M059J (cell line): ENCODE measurements at places on chromosomes 4 and X. TPM values are rescaled to one million over a fixed set of nuclear protein-coding genes. Genes with fewer than 3 reads are reported as not detected.
A peak's percentile ranks its signal among the peaks of the same experiment; 100 is the strongest.

GRXCR1 gene
- total RNA-seq = not detected in 2 replicates

TCEANC gene
- total RNA-seq = 1.4 and 5.1 TPM in 2 replicates

LUZP4 gene
- not detected in 2 replicates for total RNA-seq

SRPX gene
- 39.0 and 45.2 TPM in 2 replicates for total RNA-seq

C1QTNF7 gene
- total RNA-seq = not detected in 2 replicates

ARHGAP6 gene
- 0.27 and 0.44 TPM in 2 replicates for total RNA-seq

NUDT6 gene
- 9.7 and 11.0 TPM in 2 replicates for total RNA-seq

GC gene
- total RNA-seq = not detected in 2 replicates

CLGN gene
- total RNA-seq = 3.8 and 7.4 TPM in 2 replicates

PHEX gene
- 0.12 and 0.37 TPM in 2 replicates for total RNA-seq

ZNF732 gene
- total RNA-seq = not detected in 2 replicates

FHIP1A gene
- total RNA-seq = 3.6 and 5.7 TPM in 2 replicates

MTNR1A gene
- total RNA-seq = not detected in 2 replicates

PHKA1 gene
- 0.12 and 0.20 TPM in 2 replicates for total RNA-seq

PORCN gene
- total RNA-seq = 23.1 and 25.4 TPM in 2 replicates

ZDHHC15 gene
- total RNA-seq = 0.02 TPM in 1 of 2 replicates, not detected in the other

DNA sequence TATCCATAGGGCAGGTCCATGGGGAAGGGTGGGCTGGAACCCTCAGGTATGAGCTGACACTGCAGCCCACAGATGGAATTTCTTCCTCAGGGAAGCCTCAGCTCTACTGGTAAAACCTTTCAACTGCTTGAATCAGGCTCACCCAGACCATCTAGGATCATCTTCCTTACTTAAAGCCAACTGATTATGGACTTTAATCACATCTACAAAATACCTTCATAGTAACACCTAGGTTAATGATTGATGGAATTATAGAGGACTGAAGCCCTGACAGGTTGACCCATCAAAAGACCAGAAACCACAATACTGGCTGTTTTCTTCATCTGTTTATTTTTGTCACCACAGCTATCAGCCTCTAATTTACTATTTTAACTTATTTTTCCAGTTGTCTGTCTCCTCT is 188.9 kb upstream of the BOD1L1 start:
- DNase-seq = no peak

DNA sequence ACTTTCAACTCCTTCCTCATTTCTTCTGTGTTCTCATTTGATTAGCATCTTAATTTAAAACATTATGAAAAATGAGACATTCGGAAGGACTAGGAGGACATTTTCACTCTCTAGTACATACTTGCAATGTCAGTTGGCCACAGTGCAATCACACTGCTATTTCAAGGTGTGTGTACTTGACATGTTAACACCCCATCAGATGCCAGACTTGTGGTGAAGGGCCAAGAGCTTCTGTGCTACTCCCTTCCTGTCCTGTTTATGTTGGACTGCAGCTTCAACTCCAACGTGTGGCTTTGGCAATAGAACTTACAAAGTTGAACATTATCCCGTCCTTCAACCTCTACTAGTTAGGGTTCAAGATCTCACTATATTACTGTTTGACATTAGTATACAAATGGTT is 221.0 kb downstream of the PALLD start:
- DNase-seq = peak; percentile 34

- no peak for DNase-seq
Observed at GRCh38 chr4:71171592-71171991, 167.2 kb upstream of the SLC4A4 start.

- peak; percentile 57 for DNase-seq
Observed at GRCh38 chrX:103839404-103839803, 7.3 kb upstream of the RAB9B start.

GRCh38 chr4:6910340-6910959 is 824 bp downstream of the TBC1D14 start:
- no peak for DNase-seq

- DNase-seq = no peak
Observed at GRCh38 chrX:1597345-1598020, 6.1 kb downstream of the AKAP17A start.

DNA sequence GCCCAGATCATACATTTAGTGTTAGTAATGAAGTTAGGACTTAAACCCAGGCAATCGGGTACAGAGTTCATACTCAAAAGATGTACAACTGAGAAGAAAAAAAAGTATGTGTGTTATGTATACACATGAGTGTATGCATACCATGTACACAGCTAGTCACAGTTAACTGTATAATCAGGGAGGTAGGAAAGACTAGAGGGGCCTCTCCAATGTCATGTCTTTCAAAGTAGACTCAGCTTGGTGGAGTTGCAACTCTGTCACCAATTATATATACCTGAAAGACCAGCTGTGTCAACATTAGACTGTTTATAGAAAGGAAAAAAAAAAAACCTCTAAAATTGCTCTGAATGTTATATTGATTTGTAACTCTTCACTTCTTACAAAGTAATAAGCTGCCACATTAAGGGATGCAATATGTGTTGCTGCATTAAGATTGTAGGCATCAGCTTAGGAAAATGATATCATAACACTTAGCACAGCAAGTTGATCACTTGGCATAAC is 167.5 kb downstream of the DCTD start:
- no peak for DNase-seq

DNA sequence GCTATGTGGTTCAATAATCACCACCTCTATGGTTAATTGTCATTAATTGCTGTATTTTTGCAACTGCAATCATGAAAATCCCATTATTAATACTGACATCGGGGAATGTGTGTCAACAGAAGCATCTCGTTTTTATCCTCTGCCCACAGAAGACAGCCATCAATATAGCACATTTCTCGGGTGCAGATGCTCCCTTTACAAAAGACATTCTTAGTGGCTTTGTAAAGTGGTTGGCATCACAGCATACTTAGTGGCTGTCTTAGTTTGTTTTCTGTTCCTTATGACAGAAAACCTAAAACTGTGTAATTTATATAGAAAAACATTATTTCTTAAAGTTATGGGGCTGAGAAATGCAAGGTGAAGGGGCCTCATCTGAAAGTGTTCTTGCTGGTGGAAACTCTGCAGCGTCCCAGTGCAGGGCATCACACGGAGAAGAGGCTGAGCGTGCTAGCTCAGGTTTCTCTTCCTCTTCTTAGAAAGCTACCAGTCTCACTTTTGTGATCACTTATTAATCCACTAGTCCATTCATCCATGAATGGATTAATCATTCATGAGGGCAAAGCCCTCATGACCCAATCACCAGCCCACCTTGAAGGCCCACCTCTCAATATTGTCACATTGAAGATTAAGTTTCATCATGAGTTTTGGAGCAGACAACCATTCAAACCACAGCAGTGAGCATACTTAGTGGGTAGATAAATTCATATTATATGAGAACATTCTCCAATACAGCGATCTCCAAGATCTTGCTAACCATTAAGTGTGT is 1067.7 kb upstream of the PABPC4L start:
- no peak for DNase-seq

GRCh38 chr4:158796370-158797140 is 27.7 kb downstream of the FNIP2 start:
- no peak for DNase-seq

- peak; percentile 60 for DNase-seq
Observed at GRCh38 chr4:98482847-98483806, 175.3 kb downstream of the TSPAN5 start.

- peak; percentile 86 for DNase-seq
Observed at GRCh38 chr4:184688447-184688846, 38.9 kb downstream of the PRIMPOL start.

GRCh38 chr4:122728856-122729255 is 3.6 kb upstream of the BBS12 start:
- DNase-seq = no peak

DNA sequence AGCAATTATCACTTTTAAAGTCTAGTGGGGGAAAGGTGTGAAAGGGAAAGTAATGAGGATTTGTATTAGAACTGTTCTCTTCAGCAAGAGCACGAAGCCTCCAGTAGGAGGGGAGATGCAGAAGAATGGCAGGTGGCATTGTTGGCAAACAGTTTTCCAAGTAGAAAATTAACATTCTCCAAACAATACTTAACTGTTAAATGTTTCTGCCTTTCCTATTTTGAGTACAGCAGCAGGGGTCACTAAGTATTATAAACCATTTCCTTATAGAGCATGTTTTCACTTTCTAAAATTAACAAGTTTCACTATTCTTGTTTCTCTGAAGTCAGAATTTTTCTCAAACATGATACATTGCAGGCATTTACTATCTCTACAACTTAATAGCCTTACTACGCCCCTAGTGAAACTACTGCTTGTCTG is 58.7 kb downstream of the LEF1 start:
- DNase-seq = no peak

DNA sequence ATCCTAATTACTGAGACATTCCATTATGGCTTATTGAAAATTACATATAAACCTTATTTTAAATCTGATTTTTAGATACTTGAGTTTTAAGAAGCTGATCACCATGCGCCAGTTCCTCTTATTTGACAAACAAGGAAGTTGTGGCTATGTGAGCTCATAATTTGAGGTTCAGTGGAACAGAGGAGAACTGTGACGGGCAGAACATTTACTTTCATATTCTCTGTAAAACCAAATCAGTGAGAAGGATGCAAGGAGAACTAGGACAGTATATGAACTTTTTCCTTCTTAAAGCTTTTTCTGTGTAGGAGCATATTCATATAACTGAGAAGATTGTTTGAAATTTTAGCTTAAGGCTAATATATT is 25.3 kb downstream of the STIM2 start:
- DNase-seq = no peak

- DNase-seq = peak; percentile 67
Observed at GRCh38 chr4:38805530-38806145, 1.0 kb upstream of the TLR1 start.

DNA sequence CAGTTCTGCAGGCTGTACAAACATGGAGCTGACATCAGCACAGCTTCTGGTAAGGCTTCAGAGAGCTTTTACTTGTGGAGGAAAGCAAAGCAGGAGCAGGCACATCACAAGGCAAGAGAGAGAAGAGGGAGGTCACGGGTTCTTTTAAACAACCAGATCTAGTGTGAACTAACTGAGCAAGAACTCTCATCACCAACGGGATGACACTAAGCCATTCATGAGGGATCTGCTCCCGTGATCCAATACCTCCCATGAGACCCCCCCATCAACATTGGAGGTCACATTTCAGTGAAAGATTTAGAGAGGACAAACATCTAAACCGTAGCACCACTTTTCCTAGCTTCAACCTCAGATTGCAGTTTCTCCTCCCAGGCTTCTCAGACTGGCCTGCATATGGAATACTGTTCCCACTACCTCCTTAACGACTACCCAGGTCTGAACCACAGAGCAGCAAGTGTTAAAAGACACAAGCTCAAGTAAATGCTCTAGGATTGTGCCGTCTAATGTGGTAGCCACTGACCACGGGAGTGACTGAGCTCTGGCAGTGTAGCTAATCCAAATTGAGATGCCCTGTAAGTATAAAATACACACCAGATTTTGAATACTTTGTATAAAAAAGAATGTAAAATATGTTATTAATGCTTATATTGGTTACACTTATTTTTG is 192.7 kb downstream of the PTTG2 start:
- no peak for DNase-seq

GRCh38 chrX:48938721-48939425 is 18.5 kb downstream of the OTUD5 start:
- no peak for DNase-seq

GRCh38 chrX:34559325-34559724 is 97.8 kb downstream of the TMEM47 start:
- DNase-seq = no peak

GRCh38 chr4:141610365-141610764 is 26.0 kb upstream of the IL15 start:
- no peak for DNase-seq

- DNase-seq = no peak
Observed at GRCh38 chrX:66203114-66203513, 39.1 kb downstream of the HEPH start.

GRCh38 chr4:137748616-137749015 is 216.3 kb upstream of the PCDH18 start:
- no peak for DNase-seq

DNA sequence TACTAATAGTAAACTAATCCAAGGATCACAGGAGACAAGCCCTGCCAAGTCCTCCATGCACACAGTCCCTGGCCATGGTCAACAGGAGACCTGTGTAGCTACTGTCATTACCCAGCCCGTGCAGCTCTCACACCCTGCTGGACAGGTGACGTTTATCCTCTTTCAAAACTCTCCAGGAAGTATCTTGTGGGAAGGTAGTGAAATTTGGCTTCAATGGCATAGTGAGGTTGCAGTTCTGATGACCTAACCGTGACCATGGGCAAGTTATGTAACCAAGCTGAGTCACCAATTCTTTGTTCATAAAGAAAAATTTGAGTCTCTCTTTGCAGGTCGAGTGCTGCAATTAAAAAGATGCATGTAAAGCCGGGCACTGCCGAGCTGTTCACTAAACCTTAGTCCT is 11.3 kb upstream of the SLC2A9 start:
- peak; percentile 70 for DNase-seq

DNA sequence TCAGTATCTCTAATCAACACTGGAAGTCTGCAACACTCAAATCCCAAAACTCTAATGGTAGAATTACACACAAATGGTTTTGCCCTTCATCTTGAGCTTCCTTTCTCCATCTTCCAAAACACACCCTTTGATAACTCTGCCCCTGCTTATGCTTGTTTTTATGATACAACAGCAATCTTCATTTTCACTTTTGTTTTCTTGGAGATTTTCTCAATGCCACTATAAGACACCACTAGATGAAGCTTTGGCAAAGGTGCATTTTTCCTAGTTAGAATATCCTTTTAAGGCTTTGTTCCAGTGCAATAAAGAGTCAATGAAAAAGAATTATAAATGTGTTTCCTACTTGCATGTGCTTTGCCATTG is 472.4 kb upstream of the NWD2 start:
- DNase-seq = no peak

DNA sequence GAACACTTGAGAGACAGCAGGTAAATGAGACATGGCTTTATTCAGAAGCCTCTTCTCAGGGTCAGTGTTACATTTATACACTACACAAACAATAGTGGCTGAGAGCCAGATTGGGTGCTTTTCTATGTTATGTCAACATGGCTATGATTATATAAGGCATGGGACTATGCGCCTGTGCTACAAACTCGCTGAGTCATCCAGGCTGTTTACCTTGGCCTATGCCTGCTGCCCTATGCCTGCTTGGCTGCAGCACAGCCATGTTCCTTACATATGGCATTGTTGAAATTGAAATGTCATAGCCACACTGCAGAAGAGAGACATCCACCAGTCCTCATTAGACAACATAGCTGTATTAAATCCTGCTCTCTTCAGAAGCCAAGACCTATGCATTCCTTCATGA is 236.3 kb upstream of the NWD2 start:
- peak; percentile 50 for DNase-seq
